ENCODE measurements at places on chromosomes 5 and 9.

GRCh38 chr5:26498972-26499371 is 539.4 kb downstream of the CDH9 start:
- no peak for DNase-seq

DNA sequence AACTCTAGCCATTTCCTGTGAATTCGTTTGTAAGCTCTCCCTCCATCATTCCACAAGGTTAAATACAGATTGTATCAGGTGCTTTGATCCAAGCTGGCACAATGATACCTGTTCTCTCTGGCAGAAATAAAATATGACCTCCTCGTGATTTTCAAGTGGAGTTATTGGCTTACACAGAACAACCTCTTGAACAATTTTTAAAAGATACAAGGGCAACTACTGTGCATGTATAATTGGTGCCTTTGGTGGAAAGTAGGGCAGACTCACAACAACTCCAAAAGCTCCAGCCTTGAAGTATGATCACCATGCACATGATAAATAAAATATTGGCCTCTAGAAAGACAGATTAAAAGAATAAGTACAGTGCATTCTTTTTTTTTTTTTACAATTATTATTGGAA is 106.0 kb downstream of the SEMA6A start:
- DNase-seq, result no peak

GRCh38 chr9:136848393-136849037 is 694 bp upstream of the PHPT1 start:
- DNase-seq, result no peak

GRCh38 chr5:19978476-19978875 is 9.5 kb downstream of the CDH18 start:
- no peak for DNase-seq

- DNase-seq, result no peak
Observed at GRCh38 chr9:24044576-24044975, 218.5 kb upstream of the ELAVL2 start.

DNA sequence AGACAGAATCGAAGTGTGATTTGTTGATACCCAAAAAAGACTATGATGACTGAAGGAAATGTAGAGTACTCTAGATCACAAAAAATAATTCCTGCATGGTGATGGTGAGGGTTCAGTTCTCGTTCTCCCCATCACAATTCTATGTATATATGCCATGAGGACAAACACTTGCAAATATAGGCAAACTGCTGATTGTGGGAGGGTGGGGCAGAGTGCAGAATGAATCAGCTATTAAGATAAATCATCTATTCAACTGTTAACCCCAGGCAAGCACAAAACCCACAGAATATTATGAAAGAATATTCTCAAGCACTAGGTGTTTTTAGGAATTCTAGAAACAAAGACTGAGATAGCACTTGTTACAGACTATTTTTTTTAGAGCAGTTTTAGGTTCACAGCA is 13.9 kb upstream of the UBLCP1 start:
- no peak for DNase-seq

GRCh38 chr5:120155873-120156272 is 308.2 kb upstream of the PRR16 start:
- no peak for DNase-seq

DNA sequence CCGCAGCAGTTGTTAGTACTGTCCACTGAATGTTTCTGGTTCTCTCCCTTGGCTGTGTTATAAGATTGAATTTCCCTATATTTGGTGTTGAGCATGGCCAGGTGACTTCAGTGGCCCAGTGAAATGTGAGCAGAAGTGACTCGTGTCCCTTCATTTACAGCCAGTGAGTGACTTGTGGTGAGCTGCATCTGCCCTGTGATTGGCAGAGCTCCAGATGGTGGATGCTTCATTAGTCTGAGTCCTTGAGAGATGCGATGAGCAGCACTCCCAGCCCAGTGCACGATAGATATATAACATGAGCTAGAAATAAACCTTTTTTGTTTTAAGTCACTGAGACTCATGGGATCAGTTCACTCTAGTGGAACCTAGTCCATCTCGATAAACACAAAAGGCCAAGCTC is 19.3 kb downstream of the PCSK5 start:
- no peak for DNase-seq

DNA sequence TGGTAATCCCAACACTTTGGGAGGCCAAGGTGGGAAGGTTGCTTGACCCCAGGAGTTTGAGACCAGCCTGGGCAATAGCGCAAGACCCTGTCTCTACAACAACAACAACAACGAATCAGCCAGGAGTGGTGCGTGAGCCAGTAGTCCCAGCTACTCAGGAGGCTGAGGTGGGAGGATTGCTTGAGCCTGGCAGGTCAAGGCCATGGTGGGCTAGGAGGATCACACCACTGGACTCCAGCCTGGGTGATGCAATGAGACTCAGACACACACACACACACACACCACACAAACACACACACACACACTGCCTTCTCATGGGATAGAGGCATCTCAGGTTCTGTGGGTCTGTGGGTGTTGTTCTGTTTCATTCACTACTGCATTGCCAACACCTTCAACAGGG is 115.0 kb downstream of the DCP2 start:
- no peak for DNase-seq

GRCh38 chr5:61625681-61626621 is 293.9 kb downstream of the ZSWIM6 start:
- DNase-seq, result peak; percentile 10

DNA sequence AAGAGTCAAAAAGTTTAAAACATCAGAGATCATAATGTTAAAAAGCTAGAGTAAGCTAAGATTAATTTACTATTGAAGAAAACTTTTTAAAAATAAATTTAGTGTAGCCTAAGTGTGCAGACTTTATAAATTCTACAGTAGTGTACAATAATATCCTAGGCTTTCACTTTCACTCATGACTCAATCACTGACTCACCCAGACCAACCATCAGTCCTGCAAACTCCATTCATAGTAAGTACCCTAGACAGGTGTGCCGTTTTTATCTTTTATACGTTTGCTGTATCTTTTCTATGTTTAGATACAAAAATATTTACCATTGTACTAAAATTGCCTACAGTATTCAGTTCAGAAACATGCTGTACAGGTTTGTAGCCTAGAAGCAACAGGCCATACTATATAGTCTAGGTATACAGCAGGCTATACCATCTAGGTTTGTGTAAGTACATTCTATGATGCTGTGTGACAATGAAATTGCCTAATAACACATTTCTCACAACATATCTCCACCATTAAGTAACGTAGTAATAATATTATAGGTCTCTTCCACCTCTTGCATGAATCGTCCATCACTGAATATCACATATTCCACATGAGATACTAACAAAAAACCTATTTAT is 59.2 kb downstream of the MEGF9 start:
- DNase-seq, result peak; percentile 1

GRCh38 chr5:28975508-28975907 is 1937.1 kb upstream of the CDH9 start:
- no peak for DNase-seq

GRCh38 chr5:146402949-146403348 is 44.2 kb upstream of the TCERG1 start:
- DNase-seq, result no peak

DNA sequence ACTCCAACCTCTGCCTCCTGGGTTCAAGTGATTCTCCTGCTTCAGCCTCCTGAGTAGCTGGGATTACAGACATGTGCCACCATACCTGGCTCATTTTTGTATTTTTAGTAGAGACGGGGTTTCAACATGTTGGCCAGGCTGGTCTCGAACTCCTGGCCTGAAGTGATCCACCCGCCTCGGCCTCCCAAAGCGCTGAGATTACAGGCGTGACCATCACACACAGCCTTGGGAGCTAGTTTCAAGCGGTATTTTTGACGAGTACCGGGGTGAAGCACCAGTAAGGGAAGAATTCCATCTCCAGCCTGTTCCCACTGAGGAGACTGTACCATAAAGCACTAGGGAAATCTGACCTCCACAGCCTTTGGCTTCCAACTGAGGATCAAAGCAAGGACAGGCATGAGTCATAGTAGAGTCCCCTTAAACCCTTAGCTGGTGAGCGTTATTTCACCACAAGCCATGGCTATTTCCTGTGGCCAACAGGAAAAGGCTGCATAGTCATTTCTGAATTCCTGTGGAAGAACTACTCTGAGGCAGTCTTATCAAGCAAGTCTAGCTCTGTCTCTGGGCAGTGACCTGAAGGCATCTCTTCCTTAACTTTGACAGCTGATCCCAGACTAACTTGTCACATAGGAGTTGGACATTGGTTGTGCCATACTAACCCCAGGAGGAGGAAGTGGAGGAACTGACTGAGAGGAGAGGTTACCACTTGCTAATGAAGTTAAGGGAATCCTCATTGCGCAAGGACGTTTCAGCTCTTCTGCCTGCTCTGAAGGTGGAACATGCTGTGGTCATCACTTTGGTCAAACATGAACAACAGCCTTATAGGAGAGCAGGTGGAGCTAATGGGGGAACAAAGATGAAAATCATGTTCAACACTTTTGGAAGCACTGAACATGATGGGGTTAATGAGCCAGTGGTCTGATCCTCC is 85.8 kb upstream of the DMRT1 start:
- DNase-seq, result peak; percentile 77

GRCh38 chr5:57929271-57929670 is 446.7 kb upstream of the ACTBL2 start:
- no peak for DNase-seq

GRCh38 chr5:516338-516925 is 7.8 kb downstream of the SLC9A3 start:
- no peak for DNase-seq

- DNase-seq, result peak; percentile 60
Observed at GRCh38 chr5:153896701-153897100, 142.0 kb downstream of the FAM114A2 start.

- DNase-seq, result peak; percentile 99
Observed at GRCh38 chr5:147483961-147484707, 25.7 kb downstream of the DPYSL3 start.

DNA sequence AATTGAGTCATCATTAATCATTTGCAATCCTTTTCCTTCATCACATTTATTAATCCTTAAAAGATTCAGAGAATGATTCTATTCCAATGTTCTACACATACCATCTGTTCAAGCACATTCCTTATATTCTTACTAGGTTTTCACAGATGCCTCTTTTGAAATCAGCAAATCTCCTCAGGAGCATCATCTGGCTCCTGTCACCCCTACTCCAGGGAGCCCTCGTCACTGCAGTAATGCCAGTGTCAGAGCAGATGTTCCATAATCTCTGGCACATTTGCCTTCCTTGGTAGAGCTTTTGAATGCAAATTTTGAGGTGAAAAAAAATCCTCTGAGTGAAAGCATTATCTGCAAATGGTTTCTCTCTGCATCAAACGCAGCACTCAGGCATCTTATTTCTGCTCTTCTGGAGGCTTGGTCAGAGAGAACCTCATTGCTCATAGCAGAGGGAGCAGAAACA is 7.6 kb upstream of the KCNV2 start:
- no peak for DNase-seq

GRCh38 chr5:65213921-65214525 is 267.7 kb downstream of the ADAMTS6 start:
- DNase-seq, result no peak

GRCh38 chr5:133794771-133795415 is 173.5 kb downstream of the C5orf15 start:
- no peak for DNase-seq

- DNase-seq, result no peak
Observed at GRCh38 chr5:140000332-140000731, 42.8 kb downstream of the NRG2 start.

- no peak for DNase-seq
Observed at GRCh38 chr5:172493461-172493860, 39.1 kb upstream of the SH3PXD2B start.

DNA sequence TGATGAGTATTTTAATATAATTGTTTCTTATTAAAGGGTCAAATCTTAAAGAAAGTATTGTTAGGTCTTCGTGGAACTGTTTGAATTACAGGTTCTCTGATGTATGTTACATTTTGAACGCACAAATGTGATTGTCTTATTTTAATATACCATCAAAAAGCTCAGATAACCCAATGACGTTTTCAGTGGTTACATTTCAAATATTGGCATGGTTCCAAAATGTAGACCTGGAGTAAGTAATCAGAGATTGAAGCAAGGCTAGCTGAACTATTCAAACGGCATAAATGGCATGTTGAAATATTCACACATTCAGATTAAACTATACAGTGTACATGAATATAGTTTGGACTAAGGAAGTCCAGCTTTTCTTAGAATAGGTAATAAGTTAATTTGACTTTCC is 281.7 kb upstream of the EFNA5 start:
- no peak for DNase-seq

DNA sequence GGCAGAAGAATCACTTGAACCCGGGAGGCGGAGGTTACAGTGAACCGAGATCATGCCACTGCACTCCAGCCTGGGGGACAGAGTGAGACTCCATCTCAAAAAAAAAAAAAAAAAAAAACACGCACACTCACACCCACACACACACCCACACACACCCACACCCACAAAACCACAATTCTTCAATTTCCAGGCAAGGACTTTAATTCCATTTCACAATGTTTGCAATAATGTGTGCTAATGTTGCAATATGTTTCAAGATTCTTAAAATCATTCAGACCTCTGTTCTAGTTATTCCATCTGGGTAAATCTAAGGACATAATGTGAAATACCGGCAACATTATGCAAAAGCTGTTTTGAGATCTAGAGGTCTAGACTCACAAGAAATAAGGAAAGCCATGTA is 28.3 kb downstream of the CCDC69 start:
- peak; percentile 12 for DNase-seq

DNA sequence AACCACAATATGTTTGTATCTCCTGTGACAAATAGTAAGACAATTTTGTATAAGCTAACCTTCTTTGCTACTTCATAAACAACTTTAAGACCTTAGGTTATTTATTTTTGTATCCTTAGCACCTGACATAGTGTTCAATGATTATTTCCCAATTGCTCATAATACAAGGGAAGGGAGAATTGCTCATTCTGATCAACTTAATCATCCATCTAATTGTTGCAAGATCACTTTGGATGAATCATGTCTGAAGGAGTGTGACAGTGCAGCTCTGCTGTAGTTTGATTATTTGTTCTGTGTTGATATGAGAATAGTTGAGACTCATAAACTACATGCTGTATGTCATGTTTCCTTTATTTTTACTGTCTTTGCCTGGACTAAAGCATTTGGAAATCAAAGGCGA is 721.3 kb upstream of the SEMA6A start:
- no peak for DNase-seq

- DNase-seq, result no peak
Observed at GRCh38 chr5:156913719-156914370, 49.2 kb downstream of the TIMD4 start.

DNA sequence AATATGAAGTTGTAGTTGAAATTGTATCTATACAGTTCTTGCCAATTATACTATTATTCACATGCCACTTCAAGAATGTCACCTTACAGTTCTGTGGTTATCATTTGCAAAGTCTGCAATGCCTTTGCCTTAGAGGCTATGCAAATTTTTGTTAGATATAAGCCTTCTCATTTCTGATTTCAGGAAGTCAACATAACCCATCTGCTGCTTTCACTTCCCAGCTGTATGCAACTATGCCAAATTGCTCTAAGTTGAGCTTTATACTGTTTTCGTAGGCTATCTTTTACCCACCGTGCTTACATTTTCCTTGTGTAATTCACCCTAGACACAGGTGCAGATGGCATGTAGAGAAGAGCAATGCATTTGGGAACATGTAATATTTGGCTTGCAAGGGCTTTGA is 1083.0 kb downstream of the CDH9 start:
- no peak for DNase-seq

All from GM04504 (cell line).